NCI-H1105 (cell line): ENCODE measurements at places on chromosomes 12 and 14.
A peak's percentile ranks its signal among the peaks of the same experiment; 100 is the strongest.

DNA sequence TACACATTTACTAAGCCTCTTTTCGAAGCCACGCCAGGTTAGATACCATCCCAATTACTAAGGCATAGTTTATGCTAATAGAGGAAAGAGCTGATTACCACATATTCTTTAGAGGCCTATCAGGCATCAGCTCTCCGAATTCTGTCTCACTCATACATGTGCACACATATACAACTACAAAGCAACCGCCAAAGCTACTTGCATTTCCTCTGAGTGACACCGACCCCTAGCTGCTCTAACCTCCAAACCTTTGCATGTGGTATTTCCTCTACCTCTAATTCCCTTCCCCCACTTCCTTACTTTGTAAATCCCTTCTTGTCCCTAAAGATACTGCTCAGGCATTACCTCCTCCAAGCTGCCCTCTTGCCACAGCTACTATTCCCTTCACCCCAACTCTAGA lies 107.2 kb downstream of the DUSP6 start:
- DNase-seq = no peak

DNA sequence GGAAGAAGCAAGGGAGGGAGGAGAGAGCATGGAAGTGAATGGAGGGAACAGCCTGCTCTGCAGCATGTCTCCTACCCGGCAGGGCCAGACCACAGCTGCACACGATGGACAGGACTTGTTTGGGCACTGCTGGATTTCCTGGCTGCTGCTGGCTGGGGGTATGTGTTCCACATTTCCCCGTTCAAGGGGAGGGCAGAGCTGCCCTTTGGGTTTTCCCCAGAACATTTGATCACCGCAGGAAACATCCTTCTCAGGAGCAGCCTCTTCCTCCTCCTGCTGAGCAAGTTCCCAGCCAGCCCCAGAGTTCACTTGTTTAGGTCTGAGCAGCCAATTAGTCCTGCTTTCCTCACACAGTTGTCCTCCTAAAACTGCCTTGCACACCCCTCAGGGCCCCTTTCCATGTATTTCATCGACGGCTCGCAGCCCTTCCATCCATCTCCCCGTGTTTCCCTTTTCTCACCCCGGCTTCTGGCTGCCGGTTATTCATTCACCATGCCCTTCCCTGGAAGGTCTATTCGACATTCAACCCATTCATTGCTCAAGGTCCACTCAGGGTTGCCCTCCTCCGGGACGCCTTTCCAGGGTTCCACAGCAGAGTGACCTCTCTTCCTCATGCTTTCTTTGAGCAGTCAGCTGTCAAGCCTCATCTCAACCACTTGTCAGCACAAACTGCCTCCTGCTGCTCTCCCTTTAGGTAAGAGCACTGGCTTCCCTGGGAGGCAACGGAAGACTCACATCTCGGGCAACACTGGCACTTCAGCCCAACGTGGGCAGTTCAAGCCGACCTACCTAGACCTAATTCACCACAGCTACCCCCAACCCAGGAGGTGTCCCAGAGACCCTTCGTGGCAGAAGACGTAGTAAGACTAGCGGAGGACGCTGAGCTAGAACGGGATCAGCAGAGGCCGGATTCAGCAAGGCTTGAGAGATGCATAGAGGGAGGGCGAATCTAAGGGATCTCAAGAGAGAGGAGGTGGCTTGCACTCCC lies 20.1 kb upstream of the ANO2 start:
- DNase-seq = no peak

- peak; percentile 42 for DNase-seq
Observed at GRCh38 chr12:4562034-4562657, at the start of gene DYRK4. DYRK4 (plus strand) TSS chr12:4562208; CDS start chr12:4562246, 38 bp downstream.

DNA sequence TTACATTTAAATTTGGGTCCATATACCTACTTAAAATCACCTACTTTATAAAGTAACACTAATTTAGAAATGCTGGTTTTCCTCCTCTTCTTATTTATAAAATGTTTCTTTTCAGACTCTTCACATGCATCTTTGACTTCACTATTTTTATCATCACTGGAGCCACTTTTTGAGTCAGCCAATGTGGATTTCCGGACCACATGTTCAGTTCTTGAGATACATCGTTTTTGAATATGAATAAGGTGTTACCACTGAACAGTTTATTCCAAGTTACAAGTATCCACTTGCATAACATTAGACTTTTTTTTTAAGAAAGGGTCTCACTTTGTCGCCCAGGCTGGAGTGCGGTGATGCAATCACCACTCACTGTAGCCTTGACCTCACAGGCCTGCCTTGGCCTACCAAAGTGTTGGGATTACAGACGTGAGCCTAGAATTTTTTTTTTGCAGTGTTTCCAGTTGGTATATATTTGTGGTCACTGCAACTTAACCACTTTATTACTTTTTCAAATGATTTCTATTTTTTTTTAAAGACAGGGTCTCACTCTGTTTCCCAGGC lies 5.7 kb downstream of the FNTB start:
- no peak for DNase-seq

DNA sequence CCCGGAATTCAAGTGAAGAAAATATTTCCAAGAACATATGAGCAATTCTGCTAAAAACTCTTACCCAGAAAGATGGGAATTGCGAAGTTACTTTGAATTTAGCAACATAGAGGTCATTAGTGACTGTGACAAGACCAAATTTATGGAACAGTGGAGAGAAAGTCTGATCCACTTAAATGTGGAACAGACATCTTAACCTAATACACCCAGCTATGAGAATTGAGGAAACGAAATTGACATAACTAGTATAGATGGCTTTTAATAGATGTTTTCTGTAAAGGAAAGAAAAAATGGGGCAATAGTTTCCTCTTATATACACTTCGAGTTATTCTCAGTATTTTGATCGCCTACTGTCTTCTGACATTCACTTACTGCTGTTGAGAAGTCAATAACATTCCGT lies 4.6 kb downstream of the OVCH1 start:
- no peak for DNase-seq
